Mesothelial cell of epicardium (in vitro differentiated cells): ENCODE measurements at places on chromosomes 12 and 14. TPM values are rescaled to one million over a fixed set of nuclear protein-coding genes. Genes with fewer than 3 reads are reported as not detected.

- H3K27me3 ChIP-seq, result peaks cover 4% of the 10 kb centered on the region
- H3K27ac ChIP-seq, result no peak overlapping the region
- no peak overlapping the region for H3K4me3 ChIP-seq
Observed at GRCh38 chr12:68349220-68349621, 17.1 kb upstream of the MDM1 start.

- H3K4me1 ChIP-seq, result peaks cover 35% of the 10 kb centered on the region
- H3K4me3 ChIP-seq, result no peak overlapping the region
- no peaks in the 10 kb centered on the region for H3K36me3 ChIP-seq
- no peaks in the 10 kb centered on the region for H3K27me3 ChIP-seq
Observed at GRCh38 chr12:32031109-32031508, 71.9 kb downstream of the RESF1 start.

GRCh38 chr14:48937541-48938195 is 648.5 kb downstream of the RPS29 start:
- no peaks in the 10 kb centered on the region for H3K27me3 ChIP-seq
- H3K4me1 ChIP-seq, result peaks cover 14% of the 10 kb centered on the region
- H3K27ac ChIP-seq, result no peak overlapping the region
- H3K4me3 ChIP-seq, result peak overlapping the region; percentile 16
- no peaks in the 10 kb centered on the region for H3K36me3 ChIP-seq

- no peak overlapping the region for H3K4me3 ChIP-seq
- H3K4me1 ChIP-seq, result peaks cover 14% of the 10 kb centered on the region
- H3K27me3 ChIP-seq, result no peaks in the 10 kb centered on the region
- H3K36me3 ChIP-seq, result peaks cover 6% of the 10 kb centered on the region
- no peak for DNase-seq
Observed at GRCh38 chr12:44078273-44078672, 242.4 kb downstream of the TMEM117 start.

GRCh38 chr12:123723011-123723410 is 10.9 kb downstream of the ATP6V0A2 start:
- no peak overlapping the region for H3K27ac ChIP-seq
- peaks cover 21% of the 10 kb centered on the region for H3K36me3 ChIP-seq
- H3K4me3 ChIP-seq, result no peak overlapping the region

- H3K27me3 ChIP-seq, result no peaks in the 10 kb centered on the region
- peaks cover 20% of the 10 kb centered on the region for H3K4me1 ChIP-seq
- H3K36me3 ChIP-seq, result no peaks in the 10 kb centered on the region
- no peak overlapping the region for H3K27ac ChIP-seq
- no peak overlapping the region for H3K4me3 ChIP-seq
- no peak for DNase-seq
Observed at GRCh38 chr12:15716581-15716980, 72.6 kb downstream of the EPS8 start.

DNA sequence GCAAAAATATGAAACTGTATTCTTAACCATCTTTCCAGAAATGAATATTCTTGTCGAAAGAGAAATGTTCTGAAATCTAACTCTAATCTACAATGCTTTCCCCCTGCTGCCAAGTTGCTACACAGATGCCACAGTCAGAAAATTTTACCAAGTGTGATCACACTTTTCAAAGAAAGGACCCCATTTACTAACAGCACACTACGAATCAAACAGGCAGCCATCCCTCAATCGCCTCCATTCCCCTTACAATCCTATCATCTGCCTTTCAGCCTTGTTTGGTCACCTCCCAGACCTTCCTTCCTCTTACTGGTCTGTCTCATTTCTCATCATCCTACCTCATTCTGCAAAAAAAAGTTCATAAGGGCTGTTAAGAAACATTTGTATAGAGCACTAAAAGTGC is 190.1 kb downstream of the MED13L start:
- H3K27me3 ChIP-seq, result no peaks in the 10 kb centered on the region
- no peak for DNase-seq
- H3K4me3 ChIP-seq, result no peak overlapping the region

DNA sequence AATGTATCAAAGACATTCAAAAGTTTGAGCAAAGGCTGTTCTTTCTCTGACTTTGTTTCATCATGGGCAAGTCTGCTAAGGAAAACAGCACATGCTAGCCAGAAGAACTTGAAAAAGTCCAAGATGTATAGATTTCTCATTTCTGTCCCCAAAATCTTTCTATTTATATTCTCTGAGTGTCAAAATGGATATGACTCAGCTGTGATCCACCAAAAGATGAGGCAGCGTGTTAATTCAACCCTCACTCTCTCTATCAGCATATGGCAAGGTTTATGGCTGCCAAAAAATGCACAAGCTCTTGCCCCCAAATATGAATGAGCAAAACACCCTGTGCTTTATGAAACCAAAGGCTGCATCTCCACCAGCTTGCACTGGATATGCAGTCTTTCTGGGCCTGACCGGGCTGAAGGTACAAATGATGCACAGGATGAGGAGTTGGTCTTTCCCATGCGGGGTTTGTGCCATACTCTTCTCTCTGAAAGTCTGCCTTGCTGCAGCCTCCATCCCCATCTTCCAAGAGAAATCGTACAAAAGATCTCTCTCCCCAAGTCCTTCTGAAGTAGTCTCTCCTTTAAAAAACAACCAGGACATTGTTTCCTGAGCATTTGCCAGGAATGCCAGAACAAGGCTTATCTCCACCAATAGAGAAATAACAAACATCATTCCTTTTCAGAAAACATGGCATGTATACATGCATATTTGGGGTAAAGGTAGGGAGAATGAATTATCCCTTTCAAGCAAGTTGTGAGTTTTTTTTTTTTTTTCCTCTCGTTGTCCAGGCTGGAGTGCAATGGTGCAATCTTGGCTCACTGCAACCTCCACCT is 203.4 kb downstream of the TMX1 start:
- H3K4me3 ChIP-seq, result no peak overlapping the region
- DNase-seq, result no peak
- peaks cover 16% of the 10 kb centered on the region for H3K4me1 ChIP-seq

DNA sequence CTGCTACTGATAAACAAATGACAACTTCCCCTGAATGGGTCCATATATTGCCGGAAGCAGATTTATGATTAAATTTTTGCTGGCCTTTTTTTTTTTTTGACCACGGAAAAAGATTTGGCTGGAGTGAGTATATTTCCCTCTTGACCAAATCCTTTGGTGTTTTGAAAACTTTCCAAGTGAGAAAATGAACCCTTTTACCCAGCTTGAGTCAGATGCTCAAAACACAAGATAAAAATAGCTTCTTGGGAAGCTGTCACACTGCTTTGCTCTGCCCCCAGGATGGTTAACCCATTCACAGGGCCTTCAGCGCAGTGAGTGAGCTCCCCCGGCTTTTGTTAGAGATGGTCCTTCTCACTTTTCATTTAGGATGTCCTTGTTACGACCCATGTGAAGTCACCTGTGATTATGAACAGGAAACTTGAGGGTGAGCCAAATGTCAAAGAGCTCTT is 224.3 kb downstream of the PELI2 start:
- peaks cover 2% of the 10 kb centered on the region for H3K4me1 ChIP-seq
- H3K27ac ChIP-seq, result no peak overlapping the region
- H3K27me3 ChIP-seq, result no peaks in the 10 kb centered on the region
- DNase-seq, result no peak
- H3K4me3 ChIP-seq, result no peak overlapping the region

GRCh38 chr12:242496-242895 is 20.1 kb downstream of the SLC6A13 start:
- H3K4me3 ChIP-seq, result no peak overlapping the region
- H3K4me1 ChIP-seq, result no peaks in the 10 kb centered on the region
- peaks cover 21% of the 10 kb centered on the region for H3K27me3 ChIP-seq
- peaks cover 2% of the 10 kb centered on the region for H3K36me3 ChIP-seq
- no peak for DNase-seq

GRCh38 chr14:46344327-46344937 is 307.1 kb downstream of the RPL10L start:
- DNase-seq, result no peak
- H3K4me1 ChIP-seq, result peaks cover 5% of the 10 kb centered on the region
- no peak overlapping the region for H3K4me3 ChIP-seq
- H3K27me3 ChIP-seq, result no peaks in the 10 kb centered on the region
- H3K36me3 ChIP-seq, result no peaks in the 10 kb centered on the region
- H3K27ac ChIP-seq, result no peak overlapping the region

DNA sequence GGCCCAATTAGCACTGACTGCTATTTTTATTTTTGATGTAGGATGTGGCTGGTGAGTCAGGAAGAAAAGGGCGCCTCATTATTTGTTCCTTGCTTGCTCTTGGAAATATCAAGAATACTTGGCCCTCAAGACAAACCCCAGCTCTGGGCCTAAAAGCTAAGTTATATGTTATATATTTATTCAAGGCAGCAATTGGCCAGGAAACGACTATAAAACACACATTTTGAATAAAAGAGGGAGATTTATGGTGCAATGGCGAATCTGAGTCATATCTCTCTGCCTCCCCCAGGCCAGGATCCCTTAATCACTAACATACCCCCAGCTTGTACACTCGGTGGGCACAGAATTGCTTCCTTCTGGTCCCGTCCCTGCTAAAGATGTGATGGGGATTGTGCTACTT is 63.3 kb downstream of the TBX5 start:
- H3K27ac ChIP-seq, result no peak overlapping the region
- no peak overlapping the region for H3K4me3 ChIP-seq
- DNase-seq, result no peak
- no peaks in the 10 kb centered on the region for H3K4me1 ChIP-seq

DNA sequence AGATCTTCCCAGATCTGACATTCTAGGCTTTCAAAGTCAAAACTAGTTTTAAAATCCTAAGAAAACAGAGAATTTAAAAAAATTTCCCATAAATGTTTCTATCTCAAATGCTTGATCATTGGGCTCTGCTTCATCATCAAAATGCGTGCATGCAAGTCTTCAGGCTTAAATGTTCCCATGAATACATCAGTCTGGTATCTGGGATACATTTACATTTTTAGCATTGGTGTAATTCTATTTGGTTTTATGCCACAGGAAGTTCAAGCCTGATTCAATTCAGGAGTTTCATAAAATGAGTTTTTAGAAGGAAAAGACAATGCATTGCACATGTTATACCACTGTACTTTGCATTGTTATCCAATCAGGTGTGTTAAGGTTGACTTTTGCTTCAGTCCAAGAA is 336.4 kb downstream of the PCNX1 start:
- no peaks in the 10 kb centered on the region for H3K27me3 ChIP-seq
- H3K27ac ChIP-seq, result no peak overlapping the region
- H3K4me3 ChIP-seq, result no peak overlapping the region
- peaks cover 21% of the 10 kb centered on the region for H3K4me1 ChIP-seq

- H3K4me3 ChIP-seq, result no peak overlapping the region
- H3K36me3 ChIP-seq, result no peaks in the 10 kb centered on the region
Observed at GRCh38 chr14:70278281-70278680, 81.2 kb downstream of the COX16 start.

DNA sequence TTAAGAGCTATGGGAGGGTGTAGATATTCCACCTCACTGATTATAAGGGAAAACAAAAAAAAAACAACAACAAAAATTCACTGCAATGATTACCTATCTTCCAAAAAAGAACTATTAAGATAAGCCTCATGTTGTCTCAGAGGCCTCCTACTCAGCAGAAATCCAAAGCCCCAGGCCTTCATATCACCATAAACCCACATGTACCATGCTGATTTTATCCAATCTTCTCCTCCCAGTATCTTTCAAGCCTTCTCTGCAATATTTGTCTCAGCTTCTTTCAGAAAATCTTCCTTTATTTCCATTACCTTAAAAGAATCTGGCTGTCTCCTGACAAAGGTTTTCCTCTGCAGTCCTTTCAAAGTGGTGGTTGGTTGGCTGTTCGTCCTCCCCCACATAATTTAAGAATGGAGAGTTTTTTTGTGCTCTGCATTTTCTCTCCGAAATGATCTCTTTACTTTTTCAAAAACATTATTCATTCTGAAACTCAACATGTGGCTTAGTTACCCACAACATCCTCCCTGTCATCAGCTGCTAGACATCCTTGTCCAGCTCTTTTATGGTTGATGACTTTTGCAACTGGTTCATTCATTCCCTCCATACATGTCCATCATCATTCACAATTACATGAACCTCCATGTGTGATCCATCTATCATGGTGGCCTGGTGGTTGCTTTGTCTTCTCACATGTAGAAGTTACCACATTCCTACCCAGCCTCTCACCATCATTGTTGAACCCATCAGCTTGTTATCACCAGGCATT is 2.9 kb upstream of the EPYC start:
- H3K36me3 ChIP-seq, result no peaks in the 10 kb centered on the region
- H3K27me3 ChIP-seq, result no peaks in the 10 kb centered on the region
- DNase-seq, result no peak
- no peak overlapping the region for H3K4me3 ChIP-seq
- no peak overlapping the region for H3K27ac ChIP-seq
- H3K4me1 ChIP-seq, result no peaks in the 10 kb centered on the region

- DNase-seq, result no peak
- H3K27ac ChIP-seq, result peak overlapping the region; percentile 26
- H3K4me1 ChIP-seq, result peaks cover 26% of the 10 kb centered on the region
- peaks cover 36% of the 10 kb centered on the region for H3K27me3 ChIP-seq
- H3K36me3 ChIP-seq, result no peaks in the 10 kb centered on the region
- no peak overlapping the region for H3K4me3 ChIP-seq
Observed at GRCh38 chr12:49907352-49907751, 3.7 kb upstream of the FAIM2 start.

DNA sequence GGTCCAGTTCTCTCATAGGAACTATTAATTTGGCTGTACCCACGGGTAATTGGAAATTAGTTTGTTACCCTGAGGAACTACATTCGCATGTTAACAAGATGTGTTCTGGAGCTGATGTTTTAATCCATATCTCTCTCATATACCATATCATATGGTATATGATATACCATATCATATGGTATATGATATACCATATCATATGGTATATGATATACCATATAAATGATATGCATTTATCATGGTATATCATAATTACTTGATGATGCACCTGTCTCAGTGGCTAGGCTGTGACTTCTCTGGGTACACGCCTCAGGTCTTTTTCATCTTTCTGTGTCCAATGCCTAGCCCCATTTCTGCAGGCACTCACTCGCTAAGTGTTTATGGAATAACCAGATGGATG is 13.0 kb downstream of the KCNK10 start:
- no peak overlapping the region for H3K4me3 ChIP-seq
- no peak for DNase-seq
- no peaks in the 10 kb centered on the region for H3K36me3 ChIP-seq
- peaks cover 15% of the 10 kb centered on the region for H3K27me3 ChIP-seq

GRCh38 chr12:91677556-91677955 is 468.1 kb downstream of the BTG1 start:
- peaks cover 8% of the 10 kb centered on the region for H3K4me1 ChIP-seq
- H3K4me3 ChIP-seq, result no peak overlapping the region
- DNase-seq, result no peak
- H3K27me3 ChIP-seq, result no peaks in the 10 kb centered on the region
- H3K27ac ChIP-seq, result no peak overlapping the region

KLRG1 gene
- 2.0 to 2.2 TPM (median 2.0 TPM) in 3 replicates for total RNA-seq

CIDEB gene
- total RNA-seq, result not detected in 3 replicates

P2RX2 gene
- 7.3 to 8.7 TPM (median 8.6 TPM) in 3 replicates for total RNA-seq

DNAJC22 gene
- 13.2 to 15.3 TPM (median 14.4 TPM) in 3 replicates for total RNA-seq
